Stimulated activated CD4-positive, alpha-beta T cell treated with anti-CD3 and anti-CD28 coated beads, Interleukin-4, amount 100 ng/mL, for 1 hour (primary cell): ENCODE measurements at places on chromosomes 4 and X.

- no peak for DNase-seq
Observed at GRCh38 chr4:14906805-14907204, 95.5 kb upstream of the CPEB2 start.

GRCh38 chr4:125546272-125546671, 231.5 kb downstream of the FAT4 start:
- DNase-seq, result no peak

- DNase-seq, result no peak
Observed at GRCh38 chr4:90084967-90085295, 42.3 kb upstream of the CCSER1 start.

DNA sequence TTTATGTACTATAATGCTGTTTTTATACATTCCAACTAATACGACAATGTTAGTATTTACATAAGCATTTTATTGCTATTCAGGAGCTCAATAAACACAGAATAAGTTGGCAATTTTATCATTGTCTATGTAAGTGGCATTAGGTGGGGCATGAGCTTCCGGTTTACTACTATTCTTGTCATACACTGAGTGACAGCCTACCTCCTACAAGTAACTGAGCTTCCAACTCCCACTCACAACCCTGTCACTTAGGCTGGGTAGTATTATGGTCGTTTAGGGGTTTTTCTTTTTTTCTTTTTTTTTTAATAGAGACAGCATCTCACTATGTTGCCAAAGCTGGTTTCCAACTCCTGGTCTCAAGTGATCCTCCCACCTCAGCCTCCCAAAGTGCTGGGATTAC, 7.4 kb downstream of the PPID start:
- no peak for DNase-seq

DNA sequence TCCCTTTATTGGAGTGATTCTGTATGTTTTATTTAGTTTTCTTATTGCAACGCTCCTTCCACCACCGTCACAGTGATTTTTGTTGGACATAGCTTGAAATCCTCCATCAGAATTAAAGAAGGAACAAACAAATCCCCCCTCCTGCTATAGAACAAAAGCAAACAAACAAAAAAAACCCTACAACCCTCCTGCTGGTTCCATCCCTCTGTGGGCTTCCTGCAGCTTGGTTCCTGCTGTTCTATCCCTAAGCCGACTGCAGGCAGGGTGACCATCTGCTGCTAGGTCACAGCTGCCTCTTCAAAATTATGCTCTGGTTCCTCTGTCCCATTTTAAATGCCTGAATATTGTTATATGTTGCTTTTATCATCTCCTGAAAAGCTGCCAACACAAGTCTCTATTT, 116.8 kb upstream of the AGA start:
- DNase-seq, result no peak

- DNase-seq, result no peak
Observed at GRCh38 chr4:181860157-181860556, 383.0 kb upstream of the TENM3 start.

GRCh38 chr4:36651253-36651652, 369.8 kb downstream of the DTHD1 start:
- no peak for DNase-seq

- DNase-seq, result no peak
Observed at GRCh38 chr4:7201420-7202305, 9.3 kb downstream of the SORCS2 start.

DNA sequence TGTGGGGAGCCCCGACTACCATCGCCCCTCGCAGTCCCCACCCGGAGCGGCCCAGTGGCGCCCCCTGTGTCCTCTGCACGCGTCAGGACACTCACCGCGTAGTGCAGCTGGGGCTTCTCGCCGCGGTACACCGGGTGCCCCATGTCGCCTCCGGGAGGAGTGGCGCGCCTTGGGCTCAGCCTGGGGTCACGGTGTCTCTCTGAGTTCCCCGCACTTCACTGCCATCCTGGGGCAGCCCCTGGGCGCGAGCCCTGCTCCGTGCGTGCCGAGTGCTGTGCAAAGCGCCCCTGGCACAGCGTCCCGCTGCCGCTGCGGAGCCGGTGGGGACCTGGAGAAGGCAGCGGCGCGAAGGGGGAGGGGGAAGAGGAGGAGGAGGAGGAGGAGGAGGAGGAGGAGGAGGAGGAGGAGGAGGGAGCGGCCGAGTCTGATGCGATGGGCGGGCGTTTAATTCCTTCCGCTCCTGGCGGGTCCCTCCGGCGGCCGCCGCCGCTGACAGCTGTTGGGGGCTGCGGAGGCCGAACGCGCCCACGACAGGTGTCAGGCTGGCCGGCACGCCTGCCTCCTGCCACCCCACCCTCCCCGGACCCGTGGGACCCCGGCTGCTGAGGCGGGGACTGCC, 134.3 kb downstream of the AMELX start:
- peak; percentile 1 for DNase-seq
